ENCODE measurements at places on chromosomes 6 and 20. TPM values are rescaled to one million over a fixed set of nuclear protein-coding genes. Genes with fewer than 3 reads are reported as not detected.

DNA sequence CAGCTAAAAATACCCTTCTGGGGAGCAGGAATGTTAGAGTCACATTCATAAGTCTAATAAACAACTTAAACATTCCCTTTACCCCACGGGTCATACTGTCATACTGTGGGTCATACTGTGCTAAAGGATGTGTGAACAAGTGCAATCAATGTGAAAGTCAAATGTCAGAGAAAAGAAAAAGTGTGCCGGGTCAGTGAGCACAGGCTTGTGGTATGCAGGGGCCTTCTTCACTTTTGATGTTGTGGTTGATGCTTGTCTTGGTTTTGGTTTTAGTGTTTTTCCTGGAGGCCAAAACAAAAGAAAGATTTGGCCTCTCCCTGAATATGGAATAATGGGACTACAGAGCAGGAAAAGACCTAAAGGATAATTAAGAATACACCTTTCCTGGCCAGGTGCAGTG lies 267.9 kb upstream of the PLN start:
- no peak for DNase-seq

- no peak for DNase-seq
Measured at GRCh38 chr6:24720131-24720603, 1.2 kb upstream of the C6orf62 start.

PRSS16 gene
- 14.5 TPM for total RNA-seq

GRCh38 chr6:12923644-12924235 lies 207.2 kb downstream of the PHACTR1 start:
- no peak for DNase-seq

DNA sequence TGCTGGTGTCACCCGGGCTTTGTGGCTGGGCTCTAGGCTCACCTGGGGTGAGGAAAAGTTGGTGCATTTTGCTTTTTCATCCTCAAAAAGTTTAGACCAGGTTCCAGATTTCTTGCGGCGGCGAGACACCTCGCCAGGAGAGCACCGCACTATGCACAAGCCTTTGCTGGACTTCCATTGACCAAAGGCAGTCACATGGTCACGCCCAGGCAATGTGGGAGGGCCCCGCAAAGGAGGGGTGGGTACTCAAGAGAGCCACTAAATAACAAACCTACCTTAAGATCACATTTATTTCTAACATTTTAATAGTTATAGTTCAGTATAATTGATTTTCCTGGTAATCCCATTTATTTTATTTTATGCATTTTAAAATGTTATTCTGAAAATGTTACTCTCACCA lies 3.0 kb upstream of the KIF16B start:
- no peak for DNase-seq

- DNase-seq, result no peak
Measured at GRCh38 chr20:21564127-21564773, 50.4 kb upstream of the NKX2-2 start.

- no peak for DNase-seq
Measured at GRCh38 chr20:62448038-62448437, 20.7 kb upstream of the RBBP8NL start.

- DNase-seq, result no peak
Measured at GRCh38 chr6:111631903-111632460, 26.3 kb upstream of the TRAF3IP2 start.

GRCh38 chr20:24317224-24317623 lies 152.2 kb upstream of the SYNDIG1 start:
- DNase-seq, result no peak

DNA sequence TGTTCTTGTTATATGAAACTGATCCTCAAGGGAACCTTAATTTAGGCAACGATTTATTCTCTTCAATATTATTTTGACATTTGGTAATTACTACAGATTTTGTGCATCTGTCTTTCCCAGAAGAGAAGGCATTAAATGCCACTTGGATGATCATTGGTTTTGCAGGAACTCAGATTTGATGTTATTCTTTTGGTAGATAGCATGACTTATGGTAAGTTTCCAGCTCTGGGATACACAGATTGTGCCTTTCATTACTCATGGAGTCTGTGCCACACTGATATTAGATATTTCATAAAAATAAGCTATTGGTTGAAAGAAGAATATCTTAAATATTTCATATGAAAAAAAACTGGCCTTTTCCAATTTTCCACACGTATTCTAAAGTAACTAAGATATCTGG lies 120.1 kb downstream of the AIG1 start:
- no peak for DNase-seq

SUN5 gene
- total RNA-seq, result not detected

HFE gene
- total RNA-seq, result 9.8 TPM

GRCh38 chr6:98487612-98488011 lies 346.8 kb upstream of the POU3F2 start:
- DNase-seq, result no peak

GRCh38 chr20:24423390-24424313 lies 45.8 kb upstream of the SYNDIG1 start:
- DNase-seq, result no peak

DNA sequence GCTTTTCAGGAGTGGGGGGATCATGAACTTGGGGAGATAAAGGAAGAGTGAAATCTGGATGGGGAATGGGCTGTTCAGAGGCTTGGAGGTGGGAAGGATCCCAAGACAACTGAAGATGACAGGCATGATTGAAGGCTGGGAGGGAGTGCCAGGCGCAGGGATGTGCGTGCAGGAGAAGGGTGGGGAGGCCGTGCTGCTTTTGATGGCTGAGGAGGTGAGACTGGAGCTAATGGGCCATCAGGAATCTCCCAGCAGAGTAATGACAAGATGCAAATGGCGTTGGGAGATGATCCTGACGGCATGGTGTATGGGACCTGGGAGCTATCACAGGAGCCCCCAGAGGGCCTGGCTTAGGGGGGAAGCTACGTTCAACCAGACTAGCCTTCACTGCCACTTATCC lies 1.6 kb downstream of the CPNE5 start:
- no peak for DNase-seq

GSTA3 gene
- total RNA-seq, result not detected

DNA sequence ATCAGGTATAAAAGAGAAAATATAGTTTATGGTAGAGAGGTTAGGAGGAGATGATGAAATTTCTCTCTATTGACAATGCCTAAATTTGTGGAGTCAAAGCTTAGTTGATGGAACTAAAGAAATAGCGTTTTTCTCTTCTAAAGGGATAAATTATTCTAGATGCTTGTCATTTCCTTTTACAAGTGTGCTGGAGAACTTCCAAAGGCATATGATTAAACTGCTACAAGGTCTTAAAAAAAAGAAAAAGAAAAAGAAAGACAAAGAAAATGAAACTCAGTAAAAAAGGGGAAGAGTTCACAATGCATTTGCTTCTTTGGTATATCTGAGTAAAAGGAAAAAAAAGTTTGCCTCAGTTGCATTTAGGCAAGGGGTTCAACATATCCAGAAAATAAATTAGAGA lies 499.8 kb upstream of the PTCHD4 start:
- no peak for DNase-seq

DNA sequence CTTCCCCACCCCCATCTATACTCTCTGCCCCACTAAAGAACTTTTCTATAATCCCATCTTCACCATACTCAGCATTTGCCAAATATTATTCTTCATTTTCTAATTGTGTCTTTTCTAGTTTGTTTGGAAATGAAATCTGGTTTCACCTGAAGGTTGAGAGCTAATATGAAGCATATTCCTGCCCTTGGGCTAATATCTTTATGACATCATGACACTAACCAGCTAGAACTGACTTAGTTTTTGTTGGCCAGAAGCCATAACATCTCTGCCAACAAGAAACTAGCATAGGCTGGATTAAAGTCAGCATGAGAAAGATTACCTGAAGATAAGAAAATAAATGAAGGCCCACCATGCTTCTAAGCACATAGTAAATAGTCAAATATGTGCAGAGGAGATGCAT lies 16.7 kb downstream of the UNC5CL start:
- no peak for DNase-seq

TOP1 gene
- 190 TPM for total RNA-seq

DNA sequence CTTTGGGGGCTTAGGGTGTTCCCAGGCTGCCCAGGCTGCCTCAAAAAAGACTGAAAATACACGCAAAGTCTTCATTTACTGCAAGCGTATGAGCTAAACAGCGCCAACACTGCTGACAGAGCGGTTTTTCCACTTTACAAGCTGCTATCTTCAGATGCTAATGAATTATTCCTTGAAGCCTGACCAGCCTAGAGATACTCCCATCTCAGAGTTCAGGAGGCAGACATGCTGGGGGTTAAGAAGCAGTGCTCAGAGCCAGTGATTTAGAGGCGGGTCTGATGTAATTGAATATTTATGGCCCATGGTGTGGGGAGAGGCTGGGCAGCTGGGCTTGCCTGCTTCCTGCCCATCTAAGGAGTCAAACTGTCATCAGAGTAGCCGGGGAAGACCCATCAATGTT lies 241.4 kb downstream of the SLC24A3 start:
- DNase-seq, result no peak

ETV7 gene
- 1.0 TPM for total RNA-seq

- DNase-seq, result no peak
Measured at GRCh38 chr6:160139420-160139851, 17.8 kb downstream of the SLC22A1 start.

DNA sequence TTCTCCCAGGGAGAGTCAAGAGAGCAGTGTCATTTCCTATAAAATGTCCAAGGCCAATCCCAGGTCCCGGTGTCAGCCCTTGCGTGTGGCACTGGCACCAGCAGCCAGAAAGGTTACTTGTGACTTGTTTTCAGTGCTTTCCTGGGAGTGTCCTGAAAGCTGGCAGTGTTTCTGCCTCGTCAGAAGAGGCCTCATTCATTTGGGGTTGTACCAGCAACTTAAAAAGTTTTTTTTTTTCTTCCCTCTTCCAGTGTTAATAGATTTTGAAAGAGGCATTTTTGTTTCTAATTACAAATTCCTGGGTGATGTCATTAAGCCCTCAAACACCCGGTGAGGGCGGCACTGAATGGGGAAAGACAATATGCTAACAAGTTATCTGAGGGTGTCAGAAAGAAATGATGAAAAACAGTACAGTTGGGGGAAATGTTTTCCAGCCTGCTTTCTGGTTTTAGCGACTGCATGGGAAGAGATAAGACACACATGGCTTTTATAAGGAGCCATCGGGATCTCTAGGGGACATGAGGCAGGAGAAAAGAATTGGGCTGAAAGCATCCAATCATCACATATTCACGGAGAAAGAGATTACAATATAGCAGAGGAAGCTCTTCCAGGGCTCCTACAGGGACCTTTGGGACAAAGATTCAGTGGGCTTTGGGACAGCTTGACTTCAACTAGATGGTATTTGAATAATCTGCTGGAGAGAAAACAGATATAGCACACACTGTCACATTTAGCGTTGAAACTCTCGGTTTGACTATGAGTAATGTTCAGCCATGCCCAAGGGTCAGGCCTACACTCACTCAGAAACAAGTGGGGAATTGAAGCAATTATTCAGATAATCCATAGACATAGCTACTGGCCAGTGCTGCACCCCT lies 153.0 kb downstream of the BCAS1 start:
- DNase-seq, result no peak

GRCh38 chr20:62874964-62875344 lies 13.3 kb upstream of the TCFL5 start:
- no peak for DNase-seq

- DNase-seq, result peak; percentile 85
Measured at GRCh38 chr6:138086573-138087196, 20.5 kb downstream of the PERP start.
